ENCODE measurements at places on chromosomes 4 and X. TPM values are rescaled to one million over a fixed set of nuclear protein-coding genes. Genes with fewer than 3 reads are reported as not detected.

The UGT2B15 gene
- total RNA-seq = not detected

The XAGE1A gene
- not detected for total RNA-seq

The GPRASP2 gene
- total RNA-seq = 9.3 TPM

The OR13H1 gene
- total RNA-seq = not detected

The FGF13 gene
- total RNA-seq = 10.6 TPM

The GLUD2 gene
- 2.0 TPM for total RNA-seq

The CPZ gene
- total RNA-seq = 15.6 TPM

The DMRTC1B gene
- not detected for total RNA-seq

The CXorf65 gene
- not detected for total RNA-seq

The PLAC1 gene
- total RNA-seq = not detected

The AWAT2 gene
- not detected for total RNA-seq

The OPHN1 gene
- total RNA-seq = 7.5 TPM

Data from posterior vena cava (tissue), 2 donors.